ENCODE measurements at places on chromosomes 1 and 21.
A peak's percentile ranks its signal among the peaks of the same experiment; 100 is the strongest.

- DNase-seq = no peak
Observed at GRCh38 chr1:244473059-244473605, 12.1 kb downstream of the CATSPERE start.

DNA sequence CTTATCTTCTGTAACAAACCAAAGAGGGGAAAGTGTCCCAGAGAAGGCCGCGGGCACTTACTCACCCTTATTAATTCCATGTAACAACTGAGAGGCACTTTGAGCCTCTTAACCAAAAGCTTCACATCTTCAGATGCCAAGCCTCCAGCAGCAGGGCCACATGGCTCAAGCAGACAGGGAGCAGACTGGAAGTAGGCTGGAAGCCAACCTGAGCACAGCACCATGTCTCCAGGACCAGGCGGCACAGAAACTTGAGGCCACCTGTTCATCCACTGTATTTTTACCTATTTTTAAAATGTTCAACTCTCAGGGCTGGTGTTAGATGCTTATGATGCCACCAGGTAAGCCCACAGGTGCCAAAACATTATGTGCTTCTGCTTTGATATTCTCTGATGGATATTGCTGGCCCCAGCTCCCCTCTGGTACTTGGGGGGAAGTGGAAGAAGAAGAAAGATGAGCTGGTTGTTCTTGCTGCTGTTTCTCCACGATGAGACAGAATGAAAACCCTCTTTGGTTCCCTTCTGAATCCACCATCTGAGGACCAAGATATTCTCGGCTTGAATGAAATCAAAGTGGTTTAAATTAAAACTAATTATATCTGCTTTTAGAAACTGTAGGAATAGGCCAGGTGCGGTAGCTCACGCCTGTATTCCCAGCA, 30.6 kb upstream of the SDE2 start:
- DNase-seq = no peak

DNA sequence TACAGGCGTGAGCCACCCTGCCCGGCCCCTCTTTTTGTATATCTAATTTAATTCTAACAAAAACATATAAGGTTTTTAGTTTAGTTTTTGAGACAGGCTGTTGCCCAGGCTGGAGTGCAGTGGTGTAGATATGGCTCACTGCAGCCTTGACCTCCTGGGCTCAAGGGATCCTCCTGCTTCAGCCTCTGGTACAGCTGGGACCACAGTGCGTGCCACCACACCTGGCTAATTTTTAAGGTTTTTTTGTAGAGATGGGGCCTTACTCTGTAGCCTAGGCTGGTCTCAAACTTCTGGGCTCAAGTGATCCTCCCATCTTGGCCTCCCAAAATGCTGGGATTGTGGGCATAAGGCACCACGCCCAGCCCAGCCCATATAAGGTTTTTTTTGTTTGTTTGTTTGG, 18.8 kb downstream of the ENSA start:
- DNase-seq = no peak

DNA sequence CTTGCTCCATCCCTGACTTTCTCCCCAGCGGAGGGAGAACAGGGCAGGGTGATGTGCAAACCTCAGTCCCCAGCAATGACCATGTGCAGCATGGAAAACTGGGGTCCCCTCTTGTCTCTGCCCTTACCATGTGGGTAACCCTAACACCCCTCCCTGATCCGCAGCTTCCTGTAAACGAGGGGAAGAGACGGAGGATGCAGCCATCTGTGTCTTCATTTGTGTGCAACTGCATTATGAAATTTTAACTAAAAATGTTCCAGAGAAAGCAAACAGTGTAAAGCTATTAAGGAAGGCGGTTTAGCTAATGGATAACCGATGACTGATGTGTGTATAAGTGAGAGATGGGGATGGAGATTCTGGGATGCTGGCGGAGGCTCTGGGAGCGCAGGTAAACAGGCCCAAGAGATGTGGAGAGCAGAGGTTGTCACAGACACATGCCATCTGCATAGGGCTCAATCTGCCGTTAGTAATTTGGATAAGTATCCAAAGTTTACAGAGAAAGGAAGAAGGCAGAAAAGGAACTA, 206.6 kb downstream of the DSCAM start:
- DNase-seq = no peak

GRCh38 chr1:116308276-116308675, 64.8 kb upstream of the ATP1A1 start:
- DNase-seq = no peak

- no peak for DNase-seq
Observed at GRCh38 chr1:56389813-56390212, 189.6 kb downstream of the PLPP3 start.

DNA sequence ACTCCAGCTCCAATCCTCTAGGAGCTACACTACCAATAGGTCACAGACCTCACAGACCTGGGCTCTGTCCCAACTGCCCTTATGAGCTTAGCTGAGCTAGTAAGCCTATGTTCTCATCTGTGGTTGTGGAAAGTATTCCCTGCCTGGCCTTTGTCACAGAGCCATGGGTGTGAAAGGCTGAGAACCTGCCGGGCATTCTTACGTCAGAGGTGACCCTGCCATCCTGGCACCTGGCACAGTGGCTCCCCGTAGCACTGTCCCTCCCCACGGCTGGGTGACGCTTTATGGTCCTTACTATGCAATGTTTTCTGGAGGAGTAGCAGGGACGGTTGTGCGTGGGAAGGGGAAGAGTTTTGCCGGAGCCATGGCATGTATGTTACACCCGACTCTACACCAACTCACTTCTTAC, 3.5 kb downstream of the TNFRSF1B start:
- DNase-seq = no peak

DNA sequence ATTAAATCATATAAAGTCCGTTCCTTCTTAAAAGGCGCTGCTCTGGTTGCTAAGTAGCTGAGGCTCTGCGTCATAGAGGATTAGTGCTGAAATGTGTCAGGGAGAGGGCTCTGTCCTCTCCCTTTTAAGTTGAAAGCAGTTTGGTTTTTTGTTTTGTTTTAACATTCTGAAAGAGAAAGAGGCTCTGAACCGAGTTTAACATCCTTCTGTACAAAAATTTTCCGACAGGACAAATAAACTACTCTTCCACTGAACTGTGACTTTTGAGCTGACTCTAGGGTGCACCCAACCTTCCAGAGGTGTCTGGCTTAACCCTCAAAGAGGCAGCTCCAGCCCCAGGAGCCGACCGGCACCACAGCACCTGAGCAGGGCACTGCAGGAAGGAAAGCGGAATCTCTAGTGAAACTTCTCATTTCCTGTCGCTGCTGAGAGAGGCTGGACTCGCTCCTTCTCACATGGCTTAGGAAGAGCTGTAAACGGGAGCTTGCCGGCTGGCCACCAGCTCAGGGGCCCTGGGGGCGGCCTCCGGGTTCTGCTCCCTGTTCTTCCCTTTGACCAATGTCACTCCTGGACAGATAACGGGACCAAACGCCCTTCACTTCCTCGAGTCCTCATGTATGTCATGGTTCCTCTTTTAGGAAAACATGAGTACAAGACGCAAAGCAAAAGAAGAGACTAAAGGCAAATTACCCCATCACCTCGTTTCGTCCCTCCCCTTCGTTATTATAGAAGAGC, 1.2 kb downstream of the VAV3 start:
- no peak for DNase-seq

DNA sequence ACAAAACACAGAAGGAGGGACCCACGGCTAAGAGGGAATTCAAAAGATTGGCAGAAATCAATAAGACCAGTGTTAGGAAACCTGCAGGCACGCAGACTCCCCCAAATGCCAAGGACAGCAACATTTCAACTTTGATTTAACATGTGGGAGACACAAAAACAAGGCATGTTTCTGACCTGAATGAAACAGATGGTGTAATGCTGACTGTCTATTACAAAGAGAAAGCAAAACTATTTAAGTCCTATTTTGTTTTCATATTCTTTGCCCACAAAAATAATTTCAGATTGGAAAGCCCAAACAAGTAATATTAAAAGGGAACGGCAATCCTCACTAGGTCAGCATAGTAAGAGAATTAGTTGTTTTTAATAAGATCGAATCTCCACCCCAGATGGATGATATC, 107.9 kb downstream of the S1PR1 start:
- DNase-seq = no peak

DNA sequence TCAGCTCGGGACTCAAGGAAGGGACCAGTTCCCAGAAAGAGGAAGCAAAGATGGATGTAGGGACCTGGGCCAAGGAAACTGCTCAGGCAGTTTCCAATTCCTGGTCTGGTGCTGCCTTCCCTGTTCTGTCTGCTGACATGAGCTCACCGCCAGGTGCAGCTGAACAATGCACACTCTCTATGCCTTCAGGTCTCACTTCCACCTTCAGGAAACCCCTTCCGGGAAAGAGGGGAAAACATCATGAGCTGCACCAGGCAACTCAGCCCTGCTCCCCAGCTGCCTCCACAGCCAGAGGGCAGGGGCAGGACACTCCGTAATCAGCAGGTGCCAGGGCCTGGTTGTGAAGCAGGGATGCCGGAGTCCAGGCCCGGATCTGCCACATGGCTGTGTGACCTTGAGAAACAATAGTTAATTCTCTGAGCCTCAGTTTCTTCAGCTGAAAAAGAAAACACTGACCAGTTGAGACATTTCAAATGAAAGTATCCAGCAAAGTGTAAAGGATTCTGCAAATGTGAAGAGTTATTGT, 27.8 kb downstream of the SMIM12 start:
- peak; percentile 58 for DNase-seq

DNA sequence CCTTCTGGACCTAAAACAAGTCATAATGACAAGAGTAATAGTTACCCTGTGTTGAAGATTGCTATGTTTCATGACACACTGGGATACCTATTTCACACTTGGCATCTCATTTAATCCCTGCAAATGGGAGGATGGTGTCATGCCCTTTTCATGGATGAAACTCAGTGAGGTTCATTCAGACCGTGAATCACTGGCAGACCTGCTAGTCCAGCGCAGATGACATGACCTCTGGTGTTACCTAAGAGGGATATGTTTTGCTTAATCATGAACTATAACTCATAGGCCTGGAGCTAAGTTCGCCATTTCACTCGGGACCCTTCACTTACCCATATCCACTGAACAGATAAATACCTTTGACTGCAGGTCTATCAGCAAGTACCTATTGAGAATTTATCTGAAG, 286.6 kb upstream of the FMN2 start:
- DNase-seq = no peak

- DNase-seq = peak; percentile 78
Observed at GRCh38 chr1:97632075-97632474, 288.8 kb downstream of the DPYD start.

- no peak for DNase-seq
Observed at GRCh38 chr1:245915841-245916240, 591.2 kb downstream of the SMYD3 start.

- no peak for DNase-seq
Observed at GRCh38 chr1:153001382-153001781, at the start of gene SPRR3. TSS of gene SPRR3 (plus strand) at chr1:153001749. CDS start at chr1:153003021, 1,272 bp downstream.

DNA sequence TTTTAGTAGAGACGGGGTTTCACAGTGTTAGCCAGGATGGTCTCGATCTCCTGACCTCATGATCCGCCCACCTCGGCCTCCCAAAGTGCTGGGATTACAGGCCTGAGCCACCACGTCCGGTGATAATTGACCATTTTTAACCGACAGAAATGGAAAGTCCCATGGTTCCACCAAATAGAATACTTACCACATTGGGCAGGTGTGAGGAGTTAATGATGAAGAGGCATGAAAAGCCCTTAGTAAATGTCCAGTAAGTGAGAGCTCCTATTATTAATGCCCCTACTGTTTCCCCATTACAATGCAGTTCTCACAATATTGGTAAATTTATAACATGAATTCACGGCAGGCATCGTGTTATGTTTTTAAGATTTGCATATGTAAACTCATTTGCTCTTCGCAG, 8.1 kb upstream of the GCLM start:
- no peak for DNase-seq

- no peak for DNase-seq
Observed at GRCh38 chr1:10057343-10057742, 24.6 kb downstream of the UBE4B start.
